ENCODE measurements at places on chromosomes 2 and 18.

DNA sequence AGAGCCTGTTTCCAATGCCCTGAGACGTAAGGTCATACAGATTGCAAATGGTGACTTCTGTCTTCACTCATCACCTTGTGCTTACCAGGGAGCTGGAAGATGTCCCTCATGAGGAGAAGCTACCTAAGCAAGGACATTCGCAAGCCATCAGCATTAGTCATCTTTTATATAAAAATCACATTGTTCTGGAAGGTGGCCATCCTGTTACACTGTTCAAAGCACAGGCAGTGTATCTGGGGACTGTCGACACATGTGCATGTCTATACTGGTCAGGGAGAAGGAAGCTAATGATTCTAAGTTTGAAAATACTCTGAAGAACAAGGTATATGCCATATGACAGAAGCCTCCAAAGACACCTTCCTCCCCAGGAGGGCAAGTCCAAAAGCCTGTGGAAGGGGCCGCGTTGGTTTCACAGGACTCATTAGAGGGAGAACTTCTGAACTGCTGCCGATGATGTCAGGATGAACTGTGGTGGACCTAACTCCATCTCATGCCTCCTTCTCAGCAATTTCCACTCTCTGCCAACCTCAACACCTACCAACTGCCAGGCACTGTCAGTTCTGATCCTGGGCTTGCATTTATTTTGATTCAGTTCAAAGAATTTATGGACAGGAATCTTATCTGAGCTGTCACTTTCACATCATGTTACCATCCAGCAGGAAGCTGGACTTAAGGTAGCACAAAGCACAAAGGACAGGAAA, 39.4 kb downstream of the DNER start:
- no peak for DNase-seq

GRCh38 chr18:80056095-80056494, 21.9 kb downstream of the RBFA start:
- no peak for DNase-seq

DNA sequence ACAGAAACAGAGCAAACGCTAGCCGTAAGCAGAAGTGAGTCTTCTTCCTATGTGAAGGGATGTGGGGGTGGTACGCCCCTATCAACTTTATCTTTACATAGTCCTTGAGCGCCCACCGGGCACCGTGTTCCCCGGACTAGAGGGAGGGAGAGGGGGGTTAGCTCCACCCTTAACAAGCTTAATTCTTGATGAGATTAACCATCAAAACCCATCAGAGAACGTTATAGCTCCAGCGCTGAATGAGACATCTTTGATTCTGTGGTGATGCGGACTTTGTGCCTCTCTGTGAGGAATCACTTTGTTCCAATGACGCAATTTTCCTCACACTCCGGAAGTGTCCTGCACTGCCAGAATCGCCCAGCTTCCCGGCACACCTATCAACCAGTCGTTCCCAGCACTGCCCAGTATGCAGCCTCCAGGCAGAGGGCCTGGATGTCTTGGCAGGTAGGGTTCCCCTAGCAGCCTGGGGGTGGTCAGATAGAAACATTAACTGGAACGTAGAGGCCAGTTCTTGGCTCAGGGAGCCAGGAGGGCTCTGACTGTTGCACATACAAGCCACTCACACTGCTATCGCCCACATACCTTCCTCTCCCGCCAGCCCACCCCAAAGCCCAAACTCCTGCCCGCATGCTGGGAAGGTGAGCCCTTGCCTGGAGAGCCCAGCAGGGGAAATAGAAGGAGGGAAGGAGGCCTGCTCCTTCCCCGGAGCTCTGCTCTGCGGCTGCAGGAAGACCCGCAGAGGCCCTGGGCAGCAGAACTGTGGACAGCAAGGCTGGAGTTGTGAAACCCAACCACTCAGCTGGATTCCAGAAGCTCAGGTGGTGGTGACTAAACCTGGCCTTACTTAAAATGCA, 1.9 kb upstream of the ODC1 start:
- DNase-seq, result no peak

DNA sequence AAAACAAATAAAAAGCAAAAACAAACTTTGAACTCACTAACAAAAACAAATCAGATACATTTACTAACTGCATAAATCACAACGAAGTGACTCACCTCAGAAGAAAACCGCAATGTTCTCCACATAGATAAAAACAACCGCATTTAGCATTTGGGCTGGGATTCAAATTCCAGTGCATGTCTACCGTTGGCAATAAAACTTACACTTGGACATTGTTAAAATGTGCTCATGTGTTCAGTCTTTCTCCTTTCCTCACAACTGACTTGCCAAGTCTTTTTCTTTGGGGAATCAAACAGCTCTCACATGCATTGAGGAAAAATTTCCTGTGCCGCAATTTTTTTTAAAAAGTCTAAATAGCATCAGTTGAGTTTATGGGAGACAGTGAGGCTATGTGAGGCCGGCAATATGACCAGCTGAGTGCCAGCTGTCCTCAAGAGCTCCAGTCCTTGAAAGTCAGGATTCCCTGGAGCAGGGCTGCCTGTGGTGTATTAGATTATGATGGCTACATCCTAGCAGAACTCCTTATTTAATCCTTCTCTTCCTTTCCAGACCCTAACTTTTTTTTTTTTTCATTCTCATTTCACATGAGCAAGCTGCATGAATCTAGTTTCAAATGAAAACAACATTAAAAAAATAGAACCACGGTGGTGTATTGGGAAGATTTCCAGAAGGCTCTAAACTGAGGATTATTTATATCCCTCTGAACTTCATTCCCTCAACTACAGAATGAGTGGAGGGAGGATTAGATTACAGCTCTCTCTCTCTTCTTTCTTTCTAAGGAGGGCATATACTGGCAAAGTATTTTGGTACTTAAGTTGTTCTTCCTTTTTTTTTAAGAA, 70.2 kb upstream of the MEIS1 start:
- no peak for DNase-seq

- DNase-seq, result no peak
Measured at GRCh38 chr2:23746141-23746863, 180.6 kb downstream of the ATAD2B start.
